Fibroblast of skin of abdomen (primary cell): ENCODE measurements at places on chromosomes 6 and 20.
A peak's percentile ranks its signal among the peaks of the same experiment; 100 is the strongest.

- DNase-seq: no peak
Observed at GRCh38 chr6:154555073-154555677, 44.7 kb upstream of the CNKSR3 start.

DNA sequence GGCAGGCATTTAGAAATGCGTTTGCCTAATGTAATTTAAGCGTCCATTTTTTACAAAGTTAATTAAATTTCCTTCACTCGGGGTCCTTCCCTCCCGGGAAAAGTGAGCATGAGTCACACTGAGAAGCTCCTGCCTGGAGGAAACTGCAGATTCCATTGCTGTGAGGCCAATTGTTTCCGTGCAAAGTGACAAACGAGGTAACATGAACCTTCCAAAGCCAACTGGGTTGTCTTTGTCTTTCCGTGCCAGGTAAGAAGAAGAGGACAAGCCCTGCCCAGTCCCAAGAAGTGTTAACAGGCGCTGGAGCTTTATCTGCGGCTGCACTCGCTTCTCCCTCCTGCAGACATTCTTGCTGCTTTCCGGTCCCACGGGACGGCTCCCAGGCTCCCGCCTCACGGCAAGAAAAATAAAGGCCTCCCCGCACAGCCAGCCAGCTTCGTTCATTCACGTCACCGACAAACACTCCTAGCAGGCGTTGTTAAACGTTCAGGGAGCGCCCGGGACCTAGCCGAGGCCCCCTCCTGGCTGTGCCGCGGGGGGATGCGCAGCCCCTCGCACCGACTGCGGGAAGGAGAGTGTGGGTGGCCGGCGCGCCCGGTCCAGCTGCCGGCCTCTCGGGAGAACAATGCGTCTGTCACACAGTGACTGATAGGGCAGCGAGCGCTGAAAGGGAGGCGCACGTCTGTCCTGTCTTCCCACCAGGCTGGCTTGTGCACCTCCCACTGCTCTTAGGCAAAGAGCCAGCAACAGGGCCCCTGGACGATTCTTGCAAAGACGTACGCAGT lies 61.5 kb upstream of the HDDC2 start:
- peak; percentile 64 for DNase-seq

- DNase-seq: no peak
Observed at GRCh38 chr6:11424395-11425034, 113.0 kb upstream of the TMEM170B start.

DNA sequence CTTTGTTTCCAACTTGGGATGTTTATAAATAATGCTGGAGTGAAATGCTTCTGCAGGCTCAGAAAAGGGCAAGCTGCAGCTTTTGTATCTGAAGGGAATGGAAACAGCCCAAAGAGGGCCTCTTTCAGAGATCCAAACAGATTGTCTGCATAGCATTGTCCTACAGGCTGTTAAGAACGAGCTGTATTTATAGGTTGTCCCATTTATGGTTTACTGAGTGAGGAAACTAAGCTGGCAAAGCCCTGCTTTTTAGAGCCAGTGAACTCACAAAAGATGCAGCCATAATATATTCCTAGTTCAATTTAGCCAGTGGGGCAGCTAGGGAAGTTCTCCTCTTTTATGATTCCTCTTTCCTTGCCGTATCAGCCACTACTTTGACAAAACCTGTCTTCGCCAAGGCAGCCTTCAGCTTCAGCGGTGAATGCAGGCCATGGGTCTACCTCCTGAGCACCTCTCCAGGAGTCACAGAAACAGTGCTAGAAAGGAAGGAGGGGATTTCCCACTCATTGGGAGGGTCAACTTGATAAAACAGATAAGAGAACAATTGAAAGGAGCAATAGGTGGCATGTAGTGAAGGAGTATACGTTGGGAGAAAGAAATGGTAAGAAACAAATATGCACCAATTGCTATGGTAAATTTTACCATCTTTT lies 15.0 kb downstream of the KIAA0319 start:
- no peak for DNase-seq

DNA sequence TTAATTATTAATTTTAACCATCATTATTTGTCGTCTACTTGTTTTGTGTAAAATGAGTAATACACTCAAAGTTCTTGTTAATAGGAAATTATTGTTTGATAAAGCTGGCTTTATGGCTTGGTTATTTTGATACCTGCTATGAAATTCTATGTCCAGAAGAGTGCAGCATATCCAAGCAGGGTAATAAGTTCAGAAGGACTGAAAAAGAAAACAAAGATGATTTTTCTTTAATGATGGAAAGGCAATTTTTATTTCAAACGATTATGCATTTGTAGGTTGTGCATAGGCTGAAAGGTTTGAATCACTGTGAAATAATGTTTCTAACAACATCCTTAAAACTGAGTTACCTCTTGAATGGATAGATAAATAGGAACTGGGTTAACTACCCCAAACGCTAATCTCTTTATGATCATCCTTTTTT lies 1.4 kb upstream of the MAN1A1 start:
- DNase-seq: peak; percentile 53

DNA sequence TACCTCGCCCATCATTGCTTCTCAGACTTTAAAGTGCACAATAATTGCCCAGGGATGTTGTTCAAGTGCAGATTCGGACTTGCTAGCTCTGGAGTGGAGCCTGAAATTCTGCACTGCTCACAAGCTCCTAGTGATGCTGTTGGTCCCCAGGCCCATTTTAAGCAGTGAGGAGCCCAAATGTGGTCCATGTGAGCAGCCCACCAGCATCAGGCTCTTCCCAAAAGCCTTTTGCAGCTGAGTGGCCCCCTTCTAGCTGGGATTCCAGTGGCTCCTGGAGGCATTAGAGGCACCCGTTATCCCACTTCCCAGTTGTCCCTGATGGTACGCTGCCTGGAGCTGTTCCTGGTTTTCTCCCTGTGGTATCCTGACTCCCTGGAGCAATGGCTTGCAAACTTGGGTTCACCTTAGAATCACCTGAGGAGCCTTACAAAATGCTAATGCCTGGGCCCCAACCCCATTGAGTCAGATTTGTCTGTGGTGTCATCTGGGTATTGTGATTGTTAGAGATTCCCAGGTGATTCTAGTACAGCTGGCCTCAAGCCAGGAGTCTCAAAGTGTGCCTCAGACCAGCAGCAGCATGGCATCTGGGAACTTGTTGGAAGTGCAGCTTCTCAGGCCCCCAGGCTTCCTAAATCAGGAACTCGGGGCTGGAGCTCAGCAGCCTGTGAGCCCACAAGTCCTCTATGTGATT lies 186.9 kb upstream of the SLC24A3 start:
- no peak for DNase-seq

- peak; percentile 27 for DNase-seq
Observed at GRCh38 chr6:13217206-13217905, 111.0 kb downstream of the TBC1D7 start.

- DNase-seq: no peak
Observed at GRCh38 chr20:57164872-57165271, 101.6 kb downstream of the BMP7 start.

DNA sequence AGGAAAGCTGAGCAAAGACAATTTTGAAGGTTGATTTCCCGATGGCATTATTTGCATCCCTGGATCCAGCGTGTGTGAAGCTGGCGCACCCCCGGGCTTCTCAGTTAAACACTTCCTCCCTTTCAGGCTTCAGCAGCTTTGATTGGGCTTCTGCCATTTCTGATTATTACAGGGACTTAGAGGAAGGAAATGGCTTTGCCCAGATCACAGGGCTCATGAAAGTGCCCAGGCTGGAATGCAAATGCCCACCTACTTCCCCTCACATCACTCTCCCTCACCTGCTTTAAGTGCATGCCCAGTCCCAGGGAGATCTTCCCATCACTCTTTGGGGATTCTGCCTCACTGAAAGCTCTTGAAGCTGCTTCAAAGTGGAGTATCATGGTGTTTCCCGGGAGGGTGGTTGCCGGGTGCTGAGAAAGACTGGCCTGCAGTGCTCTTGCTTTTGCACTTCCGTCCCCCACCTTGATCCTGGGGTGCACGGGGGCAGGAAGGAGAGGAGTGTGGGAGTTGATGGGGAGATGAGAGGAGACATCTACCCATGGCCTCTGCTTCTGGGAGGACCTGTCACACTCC lies 28.3 kb downstream of the PHACTR3 start:
- no peak for DNase-seq

GRCh38 chr6:169949511-169950097 lies 198.2 kb downstream of the ERMARD start:
- peak; percentile 4 for DNase-seq

- DNase-seq: no peak
Observed at GRCh38 chr6:8940356-8940755, 505.0 kb upstream of the SLC35B3 start.

- no peak for DNase-seq
Observed at GRCh38 chr6:70684794-70685493, 17.3 kb downstream of the SMAP1 start.

GRCh38 chr6:46281110-46281509 lies 110.3 kb upstream of the ENPP5 start:
- peak; percentile 14 for DNase-seq
